Hematopoietic multipotent progenitor cell treated with erythropoietin and hydrocortisone succinate and interleukin-3 and kit ligand, for 8 days (in vitro differentiated cells): ENCODE measurements at places on chromosomes 16 and 17.
A peak's percentile ranks its signal among the peaks of the same experiment; 100 is the strongest.

DNA sequence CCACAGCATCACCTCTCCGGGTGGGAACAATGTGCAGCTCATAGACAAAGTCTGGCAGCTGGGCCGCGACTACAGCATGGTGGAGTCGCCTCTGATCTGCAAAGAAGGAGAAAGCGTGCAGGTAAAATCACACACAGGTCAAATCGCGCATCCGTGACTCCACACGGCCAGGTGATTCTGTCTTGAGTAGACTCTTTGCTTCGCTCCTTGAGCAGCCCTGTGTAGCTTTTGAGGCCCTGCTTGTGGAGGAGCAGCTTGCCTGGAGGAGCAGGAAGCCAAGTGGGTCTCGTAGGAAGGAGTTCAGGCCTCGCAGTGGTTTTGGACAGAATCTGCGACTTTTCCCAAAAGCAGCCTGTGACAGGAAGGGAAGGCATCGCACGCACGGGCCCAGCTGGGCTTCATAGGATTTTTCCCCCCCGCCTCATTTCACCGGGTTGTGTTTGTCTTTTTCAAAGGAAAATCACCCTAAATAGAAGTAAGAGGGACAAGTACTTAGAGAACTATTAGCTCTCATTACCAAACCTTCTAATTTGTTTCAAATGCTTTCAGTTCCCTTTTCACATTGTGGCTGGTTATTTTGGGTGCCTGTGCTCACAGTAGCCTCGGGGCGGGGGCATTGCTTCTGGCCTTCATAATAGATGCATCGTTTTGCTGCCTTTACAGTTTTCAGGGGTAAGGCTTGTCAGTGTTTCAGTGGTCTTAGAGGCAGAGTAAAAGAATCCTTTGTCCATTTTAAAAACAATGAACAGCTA lies 71.5 kb downstream of the SEC14L1 start:
- no peak for DNase-seq

DNA sequence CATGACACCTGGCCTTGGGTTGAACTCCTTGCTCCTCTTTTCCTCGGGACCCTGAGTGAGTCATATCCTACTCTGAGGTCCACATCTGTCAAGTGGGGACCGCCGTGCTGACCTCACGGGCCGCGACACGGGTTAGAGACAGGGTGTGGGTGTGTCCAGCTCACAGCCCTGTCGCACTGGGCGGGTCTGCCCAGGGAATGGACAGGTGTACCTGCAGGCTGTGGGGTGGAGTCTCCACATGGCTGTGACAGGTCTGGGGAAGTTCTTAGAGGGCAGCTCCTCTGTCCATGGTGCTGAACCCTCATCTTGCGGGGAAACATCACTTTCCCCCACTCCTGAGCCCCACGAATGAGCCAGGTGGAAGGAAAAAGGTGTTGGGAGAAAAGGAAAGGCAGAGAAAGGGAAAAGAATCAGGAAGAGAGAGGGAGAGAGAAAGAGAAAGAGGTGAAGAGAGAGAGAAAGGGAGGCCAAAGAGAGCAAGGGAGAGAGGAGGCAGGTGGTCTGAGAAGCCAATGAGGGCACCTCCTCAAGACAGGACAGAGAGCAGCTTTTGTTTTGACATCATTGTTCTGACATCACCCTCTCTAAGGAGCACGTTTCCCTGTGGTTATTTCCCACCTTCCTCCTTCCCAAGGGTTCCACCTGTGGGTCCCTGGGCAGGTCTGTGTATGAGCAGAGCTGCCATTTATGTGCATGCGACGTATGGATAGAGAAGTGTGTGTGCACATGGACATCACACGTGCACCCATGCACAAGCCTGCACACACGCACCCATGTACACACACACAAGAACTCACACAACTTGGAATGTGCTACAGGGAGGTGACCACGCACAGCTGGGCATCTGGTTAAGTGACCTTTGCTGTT lies 32.6 kb upstream of the CBFA2T3 start:
- DNase-seq: peak; percentile 46

GRCh38 chr17:73369111-73369521 lies 57.3 kb upstream of the CDC42EP4 start:
- DNase-seq: no peak

DNA sequence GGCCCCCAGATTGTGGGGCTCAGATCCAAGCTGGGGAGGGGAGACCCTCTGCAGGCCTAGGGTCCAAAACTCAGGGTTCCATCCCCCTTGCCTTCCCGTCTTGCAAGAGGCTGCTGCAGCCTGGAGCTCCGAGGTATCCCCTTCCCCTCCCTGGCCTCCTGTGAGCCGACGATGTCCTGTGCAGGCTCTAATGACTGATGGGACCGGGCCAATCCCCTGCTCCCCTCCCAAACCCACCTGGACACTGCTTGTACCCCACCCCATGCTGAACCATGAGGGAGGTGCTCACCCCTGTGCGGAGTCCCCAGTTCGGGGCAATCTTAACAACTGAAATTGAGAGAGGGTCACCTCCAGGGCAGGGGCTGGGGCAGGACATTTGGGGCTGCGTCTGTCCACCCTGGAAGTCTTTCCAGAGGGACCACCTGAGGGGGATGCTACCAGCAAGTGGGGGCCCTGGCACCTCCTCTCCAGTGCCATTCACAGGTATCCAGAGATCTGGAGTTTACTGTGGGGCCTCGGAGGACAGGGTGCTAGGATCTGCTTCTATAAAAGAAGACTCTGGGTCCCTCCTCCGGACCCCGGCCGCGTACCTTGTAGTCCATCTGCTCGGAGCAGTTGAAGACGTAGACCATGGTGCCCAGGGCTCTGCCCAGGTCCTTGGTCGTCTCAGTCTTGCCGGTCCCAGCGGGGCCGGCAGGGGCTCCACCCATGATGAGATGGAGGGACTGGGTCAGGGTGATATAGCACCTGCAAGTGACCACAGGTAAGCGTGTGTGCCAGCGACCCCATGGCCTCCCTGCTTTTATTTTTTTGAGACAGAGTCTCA lies 77.3 kb downstream of the DNAH17 start:
- no peak for DNase-seq

DNA sequence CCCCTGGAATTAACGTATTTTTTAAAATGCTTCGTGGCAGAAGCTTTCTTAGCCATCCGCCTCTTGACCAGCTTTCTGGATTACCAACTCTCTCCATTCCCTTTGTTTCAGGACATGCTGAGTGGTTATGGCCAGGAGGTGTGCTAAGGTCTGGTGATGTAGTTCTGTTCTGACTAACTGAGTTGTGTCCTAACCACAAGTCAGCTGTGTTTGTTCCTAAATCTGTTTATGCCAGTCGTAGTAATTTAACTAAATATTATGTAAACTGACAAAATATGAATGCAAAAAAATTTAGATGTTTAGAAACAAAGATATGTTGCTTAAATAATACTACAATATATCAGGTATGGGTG lies 61.6 kb downstream of the MRTFB start:
- DNase-seq: no peak

- no peak for DNase-seq
Observed at GRCh38 chr17:15220785-15221184, 44.3 kb downstream of the PMP22 start.
